ENCODE measurements at places on chromosomes 4 and X.
A peak's percentile ranks its signal among the peaks of the same experiment; 100 is the strongest.

GRCh38 chrX:45007598-45007997, 134.6 kb downstream of the KDM6A start:
- no peak for DNase-seq
- H3K4me3 ChIP-seq, result no peak overlapping the region

- no peaks in the 10 kb centered on the region for H3K27me3 ChIP-seq
- H3K27ac ChIP-seq, result peak overlapping the region; percentile 46
- H3K4me3 ChIP-seq, result no peak overlapping the region
Observed at GRCh38 chrX:16834806-16835205, 35.4 kb downstream of the RBBP7 start.

DNA sequence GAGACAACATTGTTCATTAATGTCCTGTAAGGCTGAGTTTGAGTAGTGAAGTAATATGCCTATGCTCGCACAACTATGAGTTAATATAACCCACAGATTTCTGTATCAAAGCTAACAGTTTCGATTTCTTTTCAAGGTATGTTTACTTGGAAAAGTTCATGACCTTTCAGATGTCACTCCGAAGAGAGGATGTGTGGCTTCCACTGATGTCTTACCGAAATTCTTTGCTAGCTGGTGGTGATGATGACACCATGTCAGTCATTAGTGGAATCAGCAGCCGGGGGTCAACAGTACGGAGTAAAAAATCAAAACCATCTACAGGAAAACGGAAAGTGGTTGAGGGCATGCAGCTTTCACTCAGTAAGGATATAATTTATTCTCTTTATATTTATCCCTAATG, 124.9 kb downstream of the STAG2 start:
- H3K36me3 ChIP-seq, result no peaks in the 10 kb centered on the region
- no peaks in the 10 kb centered on the region for H3K27me3 ChIP-seq
- no peaks in the 10 kb centered on the region for H3K4me1 ChIP-seq
- no peak overlapping the region for H3K4me3 ChIP-seq
- H3K27ac ChIP-seq, result no peak overlapping the region
- no peak for DNase-seq

DNA sequence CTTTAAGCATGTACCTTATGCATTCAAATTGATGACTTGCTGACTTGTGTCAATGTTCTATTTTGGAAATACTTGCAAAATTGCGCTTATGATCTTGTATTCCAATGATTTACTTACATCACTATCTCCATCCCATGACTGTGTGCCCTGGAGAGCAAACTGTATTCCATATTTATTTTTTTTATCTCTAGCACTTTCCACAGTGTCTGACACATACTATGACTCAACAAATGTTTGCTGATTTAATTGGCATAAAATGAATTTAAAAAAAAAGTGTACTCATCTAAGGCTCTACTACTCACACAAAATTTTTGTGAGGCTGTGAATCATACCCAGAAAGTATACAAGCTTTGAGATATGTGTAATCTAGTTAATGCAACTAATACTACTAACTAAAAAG, 1066.8 kb upstream of the ADGRL3 start:
- no peaks in the 10 kb centered on the region for H3K4me1 ChIP-seq
- no peak overlapping the region for H3K4me3 ChIP-seq
- H3K27ac ChIP-seq, result no peak overlapping the region
- DNase-seq, result no peak
- H3K36me3 ChIP-seq, result no peaks in the 10 kb centered on the region

- H3K27me3 ChIP-seq, result no peaks in the 10 kb centered on the region
- no peaks in the 10 kb centered on the region for H3K4me1 ChIP-seq
- no peak overlapping the region for H3K27ac ChIP-seq
- H3K36me3 ChIP-seq, result no peaks in the 10 kb centered on the region
Observed at GRCh38 chr4:8736090-8736825, 135.4 kb downstream of the HMX1 start.

- H3K4me3 ChIP-seq, result no peak overlapping the region
- H3K4me1 ChIP-seq, result peaks cover 23% of the 10 kb centered on the region
- DNase-seq, result peak; percentile 69
- H3K27ac ChIP-seq, result peak overlapping the region; percentile 54
- no peaks in the 10 kb centered on the region for H3K36me3 ChIP-seq
Observed at GRCh38 chr4:173805884-173806283, 275.9 kb upstream of the HAND2 start.

- no peak overlapping the region for H3K4me3 ChIP-seq
- DNase-seq, result peak; percentile 79
- H3K4me1 ChIP-seq, result no peaks in the 10 kb centered on the region
- no peaks in the 10 kb centered on the region for H3K36me3 ChIP-seq
- no peaks in the 10 kb centered on the region for H3K27me3 ChIP-seq
Observed at GRCh38 chrX:41381685-41382084, 47.7 kb downstream of the DDX3X start.

- H3K36me3 ChIP-seq, result no peaks in the 10 kb centered on the region
- no peaks in the 10 kb centered on the region for H3K27me3 ChIP-seq
- H3K4me3 ChIP-seq, result no peak overlapping the region
- H3K4me1 ChIP-seq, result no peaks in the 10 kb centered on the region
Observed at GRCh38 chrX:22445880-22446279, 173.2 kb downstream of the CBLL2 start.

DNA sequence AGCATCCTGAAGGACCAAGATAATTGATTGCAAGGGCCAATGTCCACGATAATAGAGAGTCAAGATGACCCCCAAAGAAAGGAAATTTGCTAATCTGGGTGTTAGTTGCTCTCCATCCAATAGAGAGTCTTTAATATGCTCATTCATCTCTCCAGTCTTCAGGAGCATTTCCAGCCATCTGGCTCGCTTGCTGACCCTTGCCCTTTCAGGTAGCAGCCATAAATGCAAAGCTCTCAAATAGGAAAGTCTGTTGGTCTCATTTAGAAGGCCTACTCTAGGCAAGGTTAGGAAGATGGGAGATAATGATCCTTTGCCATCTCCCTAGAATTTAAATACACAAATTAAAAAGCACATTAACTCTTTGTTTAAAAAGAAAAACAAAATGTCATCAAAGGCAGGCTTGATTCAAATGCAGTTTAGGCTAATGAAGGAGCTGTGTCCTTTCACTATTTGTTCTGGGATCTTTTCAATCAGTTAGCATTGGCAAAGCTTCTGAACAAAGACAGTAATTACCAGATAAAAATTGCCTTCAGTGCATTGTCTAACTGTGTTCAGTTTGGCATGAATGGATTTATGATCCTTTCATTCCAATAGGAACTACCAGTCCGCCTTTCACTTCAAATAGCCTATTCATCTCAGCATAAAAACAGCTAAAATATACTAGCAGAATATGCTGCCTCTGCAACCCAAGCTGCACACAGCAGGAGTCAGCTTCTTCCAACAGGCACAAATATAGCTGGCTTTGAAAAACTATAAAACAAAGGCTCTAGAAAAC, 49.6 kb upstream of the ATXN3L start:
- no peak overlapping the region for H3K4me3 ChIP-seq
- no peaks in the 10 kb centered on the region for H3K36me3 ChIP-seq
- H3K27ac ChIP-seq, result no peak overlapping the region
- H3K27me3 ChIP-seq, result no peaks in the 10 kb centered on the region
- no peaks in the 10 kb centered on the region for H3K4me1 ChIP-seq
- DNase-seq, result no peak

GRCh38 chr4:110904435-110905065, 281.7 kb upstream of the PITX2 start:
- H3K4me1 ChIP-seq, result peaks cover 10% of the 10 kb centered on the region
- H3K36me3 ChIP-seq, result no peaks in the 10 kb centered on the region
- no peaks in the 10 kb centered on the region for H3K27me3 ChIP-seq
- no peak for DNase-seq
- H3K4me3 ChIP-seq, result no peak overlapping the region

DNA sequence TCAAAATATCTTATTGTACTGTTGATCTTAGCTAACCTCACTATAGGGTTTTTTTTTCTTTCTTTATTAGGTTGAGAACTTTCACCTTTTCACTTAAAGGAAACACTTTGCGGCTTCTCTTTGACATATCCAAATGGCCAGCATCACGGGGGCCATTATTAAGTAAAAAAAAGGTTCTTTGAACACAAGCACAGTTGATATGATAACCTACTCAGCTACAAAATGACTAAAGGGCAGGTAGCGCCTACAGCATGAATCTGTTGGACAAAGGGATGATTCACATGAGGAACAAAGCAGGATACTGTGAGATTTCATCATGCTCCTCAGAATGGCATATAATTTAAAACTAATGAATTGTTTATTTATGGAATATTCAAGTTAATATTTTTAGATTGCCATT, 119.6 kb downstream of the CCSER1 start:
- DNase-seq, result no peak
- H3K36me3 ChIP-seq, result no peaks in the 10 kb centered on the region
- no peak overlapping the region for H3K4me3 ChIP-seq
- H3K27me3 ChIP-seq, result no peaks in the 10 kb centered on the region
- H3K27ac ChIP-seq, result no peak overlapping the region

GRCh38 chr4:110335399-110335798, 137.0 kb upstream of the ELOVL6 start:
- no peak for DNase-seq
- H3K27ac ChIP-seq, result no peak overlapping the region
- H3K36me3 ChIP-seq, result no peaks in the 10 kb centered on the region
- H3K27me3 ChIP-seq, result no peaks in the 10 kb centered on the region
- H3K4me3 ChIP-seq, result no peak overlapping the region

DNA sequence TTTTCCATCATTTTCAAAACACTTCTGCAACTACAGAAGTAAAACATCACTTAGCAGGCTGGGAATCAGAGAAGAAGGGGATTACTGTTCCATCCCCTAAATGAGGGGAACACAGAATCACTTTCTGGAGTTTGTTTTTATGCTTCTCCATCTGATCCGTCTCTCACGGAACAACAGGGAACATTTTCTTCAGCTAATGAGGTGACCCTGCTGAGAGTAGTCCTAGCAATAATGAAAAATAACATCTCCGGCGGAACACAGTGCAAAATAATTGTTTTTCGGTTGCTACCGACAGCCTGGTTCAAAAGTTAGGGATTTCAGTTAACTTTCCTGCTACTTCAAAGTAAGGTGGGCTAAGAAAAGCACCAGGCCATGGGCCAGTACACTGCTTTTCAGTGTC, 322.9 kb downstream of the UNC5C start:
- no peak overlapping the region for H3K27ac ChIP-seq
- H3K36me3 ChIP-seq, result no peaks in the 10 kb centered on the region
- H3K27me3 ChIP-seq, result no peaks in the 10 kb centered on the region
- H3K4me3 ChIP-seq, result no peak overlapping the region
- no peaks in the 10 kb centered on the region for H3K4me1 ChIP-seq

DNA sequence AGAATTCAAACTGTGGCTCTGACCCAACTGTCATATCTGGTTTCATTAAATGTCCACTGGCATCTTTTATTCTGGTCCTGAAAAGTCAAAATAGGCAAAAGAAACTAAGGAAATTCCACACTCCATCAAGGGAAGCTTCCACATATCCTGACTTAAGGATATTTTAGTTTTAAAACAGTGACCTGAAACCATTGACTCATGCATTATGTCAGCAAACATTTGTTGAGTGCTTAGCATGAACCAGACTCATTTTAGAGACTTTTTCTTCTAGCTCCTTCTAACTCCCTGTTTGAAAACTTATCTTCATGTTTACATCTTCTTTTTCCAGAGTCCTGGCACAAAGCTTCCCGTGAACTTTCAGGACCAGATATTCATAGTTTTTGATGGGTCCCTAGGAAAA, 6.9 kb upstream of the CXCL1 start:
- H3K27ac ChIP-seq, result no peak overlapping the region
- H3K36me3 ChIP-seq, result no peaks in the 10 kb centered on the region
- no peaks in the 10 kb centered on the region for H3K27me3 ChIP-seq
- DNase-seq, result no peak
- no peaks in the 10 kb centered on the region for H3K4me1 ChIP-seq

- H3K4me1 ChIP-seq, result no peaks in the 10 kb centered on the region
- no peaks in the 10 kb centered on the region for H3K27me3 ChIP-seq
- H3K27ac ChIP-seq, result no peak overlapping the region
Observed at GRCh38 chr4:67483868-67484602, 61.3 kb downstream of the CENPC start.

DNA sequence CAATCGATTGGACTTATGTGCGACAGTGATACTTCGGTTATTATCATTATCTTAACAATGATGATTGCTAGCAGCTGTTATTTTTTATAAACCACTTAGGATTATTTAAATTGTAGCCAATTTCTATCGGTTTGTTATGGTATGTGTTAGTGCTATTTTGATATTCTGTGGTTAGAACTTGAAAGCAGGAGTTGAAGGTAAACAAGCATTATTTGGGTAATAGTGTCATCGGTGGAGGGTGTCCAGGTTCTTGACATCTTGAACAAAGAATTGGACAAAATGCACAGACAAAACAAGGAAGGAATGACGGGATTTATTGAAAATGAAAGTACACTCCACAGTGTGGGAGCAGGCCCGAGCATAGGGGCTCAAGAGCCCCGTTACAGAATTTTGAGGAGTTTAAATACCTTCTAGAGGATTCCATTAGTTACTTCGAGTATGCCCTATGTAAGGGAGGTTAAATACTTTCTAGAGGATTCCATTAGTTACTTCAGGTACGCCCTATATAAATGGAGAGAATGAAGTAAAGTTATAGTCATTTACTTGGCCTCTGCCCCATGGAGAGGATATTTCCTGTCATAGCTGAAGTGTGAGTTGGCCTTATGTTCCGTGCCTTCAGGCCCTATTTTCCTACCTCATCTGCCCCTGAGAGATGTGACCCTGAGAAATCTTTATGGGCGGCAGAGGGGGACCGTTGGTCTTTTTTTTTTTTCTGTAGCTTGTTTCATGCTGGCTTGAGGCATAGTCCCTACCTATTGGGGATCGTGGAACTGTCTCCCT, 13.1 kb downstream of the MOB1B start:
- no peak overlapping the region for H3K27ac ChIP-seq
- no peaks in the 10 kb centered on the region for H3K36me3 ChIP-seq
- H3K4me3 ChIP-seq, result no peak overlapping the region
- no peaks in the 10 kb centered on the region for H3K27me3 ChIP-seq

GRCh38 chr4:159446266-159446976, 343.5 kb downstream of the RAPGEF2 start:
- H3K36me3 ChIP-seq, result no peaks in the 10 kb centered on the region
- no peak overlapping the region for H3K4me3 ChIP-seq
- H3K27ac ChIP-seq, result no peak overlapping the region
- H3K27me3 ChIP-seq, result no peaks in the 10 kb centered on the region
- no peaks in the 10 kb centered on the region for H3K4me1 ChIP-seq
- DNase-seq, result no peak

GRCh38 chr4:10198365-10198764, 81.8 kb upstream of the WDR1 start:
- H3K4me3 ChIP-seq, result no peak overlapping the region
- H3K36me3 ChIP-seq, result no peaks in the 10 kb centered on the region
- no peaks in the 10 kb centered on the region for H3K27me3 ChIP-seq
- no peak overlapping the region for H3K27ac ChIP-seq

- H3K4me3 ChIP-seq, result no peak overlapping the region
- no peaks in the 10 kb centered on the region for H3K27me3 ChIP-seq
- no peaks in the 10 kb centered on the region for H3K4me1 ChIP-seq
- H3K36me3 ChIP-seq, result no peaks in the 10 kb centered on the region
Observed at GRCh38 chr4:121168446-121169281, 4.5 kb upstream of the TNIP3 start.

DNA sequence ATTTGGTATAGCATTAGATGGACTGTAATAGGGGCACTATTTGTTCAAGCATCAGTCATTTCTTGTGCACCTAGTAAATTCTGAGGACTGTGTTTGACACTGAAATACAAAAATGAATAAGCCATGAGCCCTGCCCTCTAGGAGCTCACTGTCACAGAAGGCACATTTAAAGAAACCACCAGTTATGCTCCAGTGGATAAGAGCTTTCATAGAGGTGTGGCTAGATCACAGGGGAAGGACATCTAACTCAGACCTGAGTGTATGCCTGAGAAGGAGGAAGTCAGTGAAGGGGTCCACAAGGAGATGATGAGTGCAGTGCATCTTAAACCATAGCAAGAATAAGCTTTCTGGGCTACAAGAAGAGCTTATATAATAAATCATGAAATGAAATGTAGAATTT, 40.1 kb downstream of the BTC start:
- no peaks in the 10 kb centered on the region for H3K36me3 ChIP-seq
- H3K4me1 ChIP-seq, result peaks cover 30% of the 10 kb centered on the region
- H3K27ac ChIP-seq, result no peak overlapping the region
- no peaks in the 10 kb centered on the region for H3K27me3 ChIP-seq
